ENCODE measurements at places on chromosomes 16 and 17.

DNA sequence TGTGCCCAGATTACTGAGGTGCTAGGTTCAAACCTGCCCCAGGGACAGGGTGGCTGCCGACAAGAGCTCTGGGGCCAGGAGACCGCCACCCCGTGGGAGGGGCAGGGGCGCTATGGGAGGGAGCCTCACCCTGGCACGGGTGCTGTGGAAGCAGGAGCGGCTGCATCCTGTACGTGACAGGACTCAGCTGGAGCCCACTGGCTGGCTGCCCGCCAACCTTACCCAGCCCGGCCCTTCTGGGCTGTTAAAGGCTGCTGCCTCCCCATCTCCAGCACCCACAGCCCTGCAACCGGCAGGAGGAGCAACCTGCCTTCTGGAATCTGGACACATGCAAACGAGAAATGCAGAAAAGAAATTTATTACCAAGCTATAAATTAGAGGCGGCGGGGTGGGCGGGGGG, 11.2 kb downstream of the PAM16 start:
- no peak for DNase-seq

- DNase-seq, result peak; percentile 74
These were observed 11.1 kb downstream of the NLRC5 start for GRCh38 chr16:57000271-57001025.

- DNase-seq, result no peak
These were observed 37.3 kb upstream of the FA2H start for GRCh38 chr16:74811911-74812310.

GRCh38 chr16:20844054-20844453, 37.7 kb downstream of the REXO5 start:
- DNase-seq, result no peak

DNA sequence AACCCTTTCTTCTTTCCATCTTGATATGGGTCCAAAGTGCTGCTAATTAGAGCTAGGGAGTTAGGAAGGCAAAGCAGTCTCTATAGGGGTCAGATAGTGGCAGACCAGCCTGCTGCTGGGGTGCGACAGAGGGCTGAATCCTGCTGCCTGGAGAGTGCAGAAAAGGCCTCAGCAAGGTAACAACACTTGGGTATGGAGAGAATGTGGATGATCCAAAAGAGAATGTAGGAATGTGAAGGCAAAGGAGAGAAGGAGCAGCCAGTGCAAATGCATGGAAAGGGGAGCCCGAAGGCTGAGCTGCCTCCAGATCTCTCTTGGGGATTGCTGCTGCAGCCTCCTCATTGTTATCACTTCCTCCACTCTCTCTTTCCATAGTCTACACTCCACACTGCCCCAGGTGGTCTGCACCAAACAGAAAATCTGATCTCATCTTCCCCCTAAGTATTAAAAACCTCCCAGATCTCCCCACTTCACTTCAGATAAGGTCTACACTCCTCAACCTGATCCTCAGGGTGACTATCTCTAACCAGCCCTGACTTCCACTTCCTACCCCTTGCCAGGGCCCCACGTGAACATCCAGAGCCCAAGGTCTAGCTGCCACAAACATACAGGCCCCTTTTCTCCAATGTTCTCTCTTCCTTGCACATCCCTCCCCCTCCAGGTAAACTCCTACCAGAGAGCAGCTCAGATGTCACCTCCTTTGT, 28.8 kb downstream of the TOM1L2 start:
- no peak for DNase-seq

DNA sequence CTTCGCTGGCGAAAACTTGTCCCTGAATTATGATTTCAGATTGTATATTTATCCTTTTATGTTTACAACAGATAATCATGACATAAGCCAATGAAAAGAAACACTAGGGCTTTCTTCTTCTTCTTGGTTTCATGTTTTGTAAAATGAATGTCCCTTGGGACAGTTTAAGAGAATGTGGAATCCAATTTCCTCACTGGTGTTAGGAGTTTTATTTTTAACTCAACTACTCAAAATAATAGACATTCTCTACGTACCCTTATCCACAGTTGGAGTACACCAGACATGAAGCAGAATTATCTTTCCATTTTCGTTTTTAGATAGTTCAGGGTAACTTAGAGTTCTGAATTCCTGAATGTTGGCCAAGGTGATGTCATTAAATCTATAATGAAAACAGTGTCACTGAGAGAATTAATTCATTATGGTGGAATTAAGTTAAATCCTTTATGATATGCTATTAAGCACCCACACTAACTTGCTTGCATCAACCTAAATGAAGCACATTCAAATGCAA, 43.4 kb downstream of the IRX6 start:
- DNase-seq, result no peak

- DNase-seq, result no peak
These were observed 20.9 kb downstream of the MAP1LC3B start for GRCh38 chr16:87412996-87413421.

Measured in T1000 (cell line).